ENCODE measurements at places on chromosomes 16 and 17. TPM values are rescaled to one million over a fixed set of nuclear protein-coding genes. Genes with fewer than 3 reads are reported as not detected.

Gene OR2C1
- not detected for total RNA-seq

Gene TBX2
- 6.6 TPM for total RNA-seq

Gene CDIP1
- 13.8 TPM for total RNA-seq

Gene OSBPL7
- 9.6 TPM for total RNA-seq

Gene LPCAT2
- total RNA-seq: 6.3 TPM

Gene CBX2
- total RNA-seq: 16.0 TPM

Gene RNU2-1
- not detected for total RNA-seq

Gene PERCC1
- total RNA-seq: not detected

Gene ABCA6
- not detected for total RNA-seq

Gene MYH8
- not detected for total RNA-seq

Gene NHLRC4
- total RNA-seq: 0.23 TPM

Gene NDRG4
- total RNA-seq: 26.9 TPM

Gene INCA1
- total RNA-seq: 1.3 TPM

Gene CTRB1
- total RNA-seq: not detected

Gene GPR179
- total RNA-seq: 0.03 TPM

Gene CHRNB1
- 7.7 TPM for total RNA-seq

Gene EFNB3
- 1.6 TPM for total RNA-seq

Gene GSDMA
- not detected for total RNA-seq

Gene UBB
- total RNA-seq: 2,230 TPM

Gene CD19
- not detected for total RNA-seq

Gene TEX14
- total RNA-seq: 0.11 TPM

Gene CA5A
- total RNA-seq: not detected

Gene CLEC18A
- total RNA-seq: 0.06 TPM

Gene CDK5RAP3
- 105 TPM for total RNA-seq

Gene MAP2K4
- total RNA-seq: 37.3 TPM

Gene CLN3
- total RNA-seq: 35.1 TPM

Gene NUDT21
- total RNA-seq: 123 TPM

Gene SLC46A1
- 19.5 TPM for total RNA-seq

Gene KRTAP16-1
- total RNA-seq: not detected

Gene SSTR5
- 0.37 TPM for total RNA-seq

Gene CDH1
- total RNA-seq: 4.2 TPM

Gene LLGL2
- 29.1 TPM for total RNA-seq

Gene KRTAP17-1
- not detected for total RNA-seq

Gene WDR45B
- 93.5 TPM for total RNA-seq

Gene IL34
- total RNA-seq: 0.72 TPM

Gene CHD9NB
- 1.4 TPM for total RNA-seq

Gene KRT39
- total RNA-seq: not detected

Gene SDR42E1
- 1.4 TPM for total RNA-seq

Gene PTRH2
- total RNA-seq: 125 TPM

Gene HEATR3
- 13.9 TPM for total RNA-seq

Gene NCBP3
- 30.5 TPM for total RNA-seq

Gene BCAR1
- total RNA-seq: 61.8 TPM

Gene TBX4
- total RNA-seq: 0.12 TPM

Gene CLEC18B
- 0.37 TPM for total RNA-seq

Gene NOMO2
- 106 TPM for total RNA-seq

Gene ADAD2
- not detected for total RNA-seq

Gene SLC35B1
- 87.9 TPM for total RNA-seq

Data from A549 treated with CORT108297 at 1 μM for 4 hours (cell line).